ENCODE measurements at places on chromosomes 13 and 19. TPM values are rescaled to one million over a fixed set of nuclear protein-coding genes. Genes with fewer than 3 reads are reported as not detected.

DNA sequence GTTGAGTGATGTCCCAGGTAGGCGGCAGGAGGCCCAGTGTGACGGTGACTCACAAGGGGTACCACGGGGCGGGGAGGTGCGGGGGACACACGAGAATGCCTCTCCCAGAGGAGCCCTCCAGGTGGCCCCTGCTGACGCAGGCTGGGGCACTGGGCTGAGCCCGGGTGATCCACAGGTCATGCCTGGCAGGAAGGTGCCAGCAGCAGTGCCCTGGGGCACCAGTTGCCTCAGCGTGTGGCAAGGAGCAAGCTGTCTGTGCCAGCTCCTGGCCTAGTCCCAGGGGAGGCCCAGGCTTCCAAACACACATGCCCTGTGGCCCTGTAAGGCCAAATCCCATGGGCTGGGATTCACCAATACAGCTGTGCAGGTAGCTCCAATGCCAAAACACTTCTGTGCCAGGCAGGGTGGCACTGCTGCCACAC lies 28.0 kb downstream of the AKT2 start:
- no peak for DNase-seq

DNA sequence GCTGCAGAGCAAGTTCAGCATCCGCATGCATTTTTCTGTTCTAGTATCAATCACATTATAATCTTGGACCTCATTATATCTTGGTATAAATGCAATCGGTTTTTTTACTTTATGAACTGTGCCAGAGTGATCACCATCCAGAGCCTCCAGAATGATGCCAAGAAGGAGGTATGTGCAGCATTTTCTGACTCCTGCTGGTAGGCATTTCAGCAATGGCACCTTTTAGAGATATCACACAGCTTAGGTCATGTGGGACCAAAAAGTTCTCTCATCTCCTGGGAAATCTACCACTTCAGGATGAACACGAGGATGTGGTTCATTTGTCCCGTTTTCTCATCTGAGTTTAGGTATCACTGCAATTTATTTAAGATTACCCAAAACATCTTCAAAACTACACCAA lies 220.4 kb downstream of the VWA8 start:
- no peak for DNase-seq

The PBX4 gene
- 0.36 TPM for total RNA-seq

DNA sequence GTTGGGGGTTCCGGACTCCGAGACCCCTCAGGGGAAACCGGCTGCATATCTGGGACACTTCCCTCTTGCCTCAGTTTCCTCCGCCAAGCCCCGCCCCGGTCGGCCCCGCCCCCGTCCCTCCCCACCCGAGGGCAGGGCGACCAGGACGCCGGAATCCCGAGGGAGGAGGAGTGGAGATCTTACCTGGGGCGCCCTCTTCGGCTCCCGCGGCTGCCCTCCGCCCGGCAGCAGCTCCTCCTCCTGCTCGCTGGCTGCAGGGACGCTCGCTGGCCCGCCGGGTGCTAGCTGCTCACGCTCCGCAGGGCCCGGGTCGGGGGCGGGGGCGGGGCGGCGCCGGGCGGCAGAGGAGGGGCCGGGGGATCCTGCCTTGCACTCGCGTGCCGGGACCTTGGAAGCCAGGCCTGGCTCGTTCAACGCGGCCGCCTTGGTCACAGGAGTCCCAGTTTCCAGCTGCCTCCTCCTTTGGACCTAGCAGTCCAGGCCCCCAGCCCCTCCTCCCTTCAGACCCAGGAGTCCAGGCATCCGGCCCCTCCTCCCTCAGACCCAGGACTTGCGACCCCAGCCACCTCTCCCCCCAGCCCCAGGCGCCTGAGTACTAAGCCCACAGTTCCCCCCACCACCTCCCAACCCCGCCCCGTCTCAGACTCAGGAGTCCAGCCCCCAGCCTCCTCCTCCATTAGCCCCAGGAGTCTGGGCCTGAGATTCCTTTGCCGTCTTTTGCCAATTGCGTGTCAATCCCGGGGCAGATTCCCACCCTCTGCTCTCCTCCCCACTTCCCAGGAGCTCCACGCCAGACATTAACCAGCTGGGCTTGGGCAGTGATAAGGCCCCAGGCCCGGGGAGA lies at the start of gene NTF4:
Gene NTF4 (minus strand): TSS at position 51 of the 844 bp plus-strand sequence. CDS start 2,821 bp downstream, outside the sequence.
- peak; percentile 94 for DNase-seq

The KIR2DL1 gene
- not detected for total RNA-seq

DNA sequence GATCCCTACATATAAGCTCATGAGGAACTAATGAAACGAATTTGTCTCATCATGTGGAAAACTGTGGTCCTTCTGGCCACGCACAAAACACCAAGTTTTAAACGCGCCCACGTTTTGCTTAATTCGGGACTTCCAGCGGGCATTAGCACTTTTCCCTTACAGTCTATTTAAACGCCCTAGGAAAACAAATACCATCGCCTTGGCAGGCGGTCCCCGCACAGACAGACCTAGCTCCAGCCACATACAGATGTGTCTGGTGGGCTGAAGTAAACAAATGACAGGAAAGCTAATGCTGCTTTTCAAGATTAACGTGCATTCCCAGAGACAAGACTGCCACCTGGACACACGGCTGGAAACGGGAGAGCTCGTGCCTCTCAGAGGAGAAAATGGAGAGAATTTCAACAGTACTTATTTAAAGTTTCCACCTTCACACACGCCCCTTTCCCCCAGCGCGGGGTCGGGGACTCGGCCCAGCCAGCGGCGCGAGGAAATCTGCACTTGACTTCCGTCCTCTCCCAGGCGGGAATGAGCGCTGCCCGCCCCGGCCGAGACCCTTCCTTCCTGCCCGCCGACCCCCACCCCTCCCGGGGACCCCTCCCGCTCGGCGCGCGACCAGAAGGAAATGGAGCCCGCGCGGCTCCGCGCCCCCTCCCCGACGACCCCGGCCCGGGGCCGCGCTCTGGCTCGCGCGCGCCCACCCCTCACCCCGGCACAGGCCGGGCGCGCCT lies 931 bp downstream of the USP12 start:
- DNase-seq = peak; percentile 85

DNA sequence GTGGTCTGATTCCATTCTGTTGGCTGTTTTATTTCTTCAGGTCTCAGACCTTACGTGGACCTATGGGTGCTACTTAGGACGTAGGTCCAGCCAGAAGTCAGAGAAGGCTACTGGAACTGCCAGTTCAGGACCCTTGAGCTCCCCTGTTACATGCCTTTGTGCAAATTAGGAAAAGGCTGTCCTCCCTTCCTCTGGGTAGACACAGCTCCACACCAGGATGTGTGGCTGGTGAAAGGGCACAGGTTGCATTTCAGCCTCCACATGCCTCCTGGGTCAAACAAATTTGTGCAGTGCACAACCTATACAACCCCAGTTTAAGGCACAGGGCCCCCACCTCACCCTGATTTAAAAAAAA lies 43.9 kb upstream of the MAP3K10 start:
- DNase-seq = no peak

The USE1 gene
- total RNA-seq = 22.4 TPM

DNA sequence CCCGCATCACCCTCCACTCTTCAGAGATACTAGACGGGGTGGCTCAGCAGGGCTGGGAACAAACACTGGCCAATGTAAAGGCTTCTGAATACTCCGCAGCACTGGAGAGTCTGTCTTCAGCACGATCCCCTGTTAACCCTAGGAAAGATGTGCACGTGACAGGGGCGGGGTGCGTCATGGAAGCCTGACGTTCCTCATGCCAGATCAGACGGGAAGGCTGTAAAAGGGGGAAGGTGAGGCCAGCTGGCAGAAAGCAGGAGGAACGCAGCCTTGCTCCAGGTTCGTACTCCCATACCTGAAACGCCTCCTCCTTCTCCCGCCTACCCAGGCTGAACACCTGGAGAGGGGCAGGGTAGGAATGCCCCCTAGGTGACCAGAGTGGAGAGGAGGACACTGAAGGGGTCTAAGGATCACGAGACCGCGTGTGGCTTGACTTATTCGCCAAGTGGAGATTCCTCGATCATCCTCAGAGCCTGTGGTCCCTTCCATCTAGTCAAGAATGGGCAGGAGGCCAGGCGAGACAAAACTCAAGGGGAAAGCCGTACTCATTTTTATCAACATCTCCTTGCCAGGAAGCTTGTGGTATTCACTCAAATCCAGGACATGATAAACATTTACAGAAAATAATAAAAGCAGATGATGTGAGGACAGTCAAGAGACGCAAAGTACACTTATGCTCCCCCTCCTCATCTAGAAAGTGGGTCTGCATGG lies 18.2 kb upstream of the FFAR2 start:
- no peak for DNase-seq

- no peak for DNase-seq
Observed at GRCh38 chr19:46803555-46803954, 15.2 kb upstream of the SLC1A5 start.

GRCh38 chr13:51916051-51916818 lies 54.5 kb downstream of the CCDC70 start:
- peak; percentile 62 for DNase-seq

- DNase-seq = no peak
Observed at GRCh38 chr19:31817971-31818797, 468.9 kb upstream of the TSHZ3 start.

The FPR1 gene
- 4.4 TPM for total RNA-seq

DNA sequence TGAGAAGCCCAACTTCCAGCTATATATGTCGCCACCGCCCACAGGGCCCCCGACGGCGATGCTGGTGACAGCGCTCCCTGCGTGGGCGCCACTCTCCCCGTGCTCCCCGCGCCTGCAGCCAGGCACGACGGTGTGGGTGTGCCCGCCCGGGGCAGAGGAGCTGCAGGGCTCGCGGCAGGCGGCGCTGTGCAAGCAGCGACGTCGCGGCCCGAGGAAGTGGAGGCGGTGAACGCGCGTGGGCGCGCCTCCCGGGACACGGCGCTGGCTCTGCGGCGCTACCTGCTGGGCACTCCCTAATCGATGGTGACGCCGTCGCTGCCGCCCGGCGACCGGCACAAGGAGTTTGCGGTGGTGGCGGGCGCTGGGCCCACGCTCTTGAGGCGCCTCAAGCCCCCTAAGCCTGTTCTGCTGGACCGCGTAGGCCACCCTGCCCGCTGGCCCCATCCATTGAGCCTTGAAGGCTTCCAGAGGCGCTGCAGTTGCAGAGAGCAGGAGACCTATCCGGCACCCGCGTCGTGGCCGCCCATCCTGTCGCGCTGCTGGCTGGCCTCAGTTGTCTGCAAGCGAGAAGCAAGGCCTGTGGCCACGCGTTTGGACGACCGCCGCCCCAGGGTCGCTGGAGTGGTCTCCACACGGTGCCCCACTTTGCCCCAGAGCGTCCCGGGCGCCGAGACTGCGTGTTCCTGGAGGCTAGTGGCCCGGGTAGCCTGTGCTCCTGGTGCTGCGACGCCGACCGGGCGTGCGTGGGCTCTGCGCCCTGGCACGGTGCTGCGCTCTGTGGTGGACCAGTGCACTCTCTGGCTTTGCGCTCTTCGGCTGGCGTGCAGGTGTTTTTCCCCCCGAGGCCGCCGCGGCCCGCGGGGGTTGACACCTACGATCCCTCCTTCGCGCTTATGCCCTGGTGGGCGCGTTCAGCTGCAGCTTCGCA lies 23.1 kb downstream of the LRFN3 start:
- DNase-seq = peak; percentile 81

DNA sequence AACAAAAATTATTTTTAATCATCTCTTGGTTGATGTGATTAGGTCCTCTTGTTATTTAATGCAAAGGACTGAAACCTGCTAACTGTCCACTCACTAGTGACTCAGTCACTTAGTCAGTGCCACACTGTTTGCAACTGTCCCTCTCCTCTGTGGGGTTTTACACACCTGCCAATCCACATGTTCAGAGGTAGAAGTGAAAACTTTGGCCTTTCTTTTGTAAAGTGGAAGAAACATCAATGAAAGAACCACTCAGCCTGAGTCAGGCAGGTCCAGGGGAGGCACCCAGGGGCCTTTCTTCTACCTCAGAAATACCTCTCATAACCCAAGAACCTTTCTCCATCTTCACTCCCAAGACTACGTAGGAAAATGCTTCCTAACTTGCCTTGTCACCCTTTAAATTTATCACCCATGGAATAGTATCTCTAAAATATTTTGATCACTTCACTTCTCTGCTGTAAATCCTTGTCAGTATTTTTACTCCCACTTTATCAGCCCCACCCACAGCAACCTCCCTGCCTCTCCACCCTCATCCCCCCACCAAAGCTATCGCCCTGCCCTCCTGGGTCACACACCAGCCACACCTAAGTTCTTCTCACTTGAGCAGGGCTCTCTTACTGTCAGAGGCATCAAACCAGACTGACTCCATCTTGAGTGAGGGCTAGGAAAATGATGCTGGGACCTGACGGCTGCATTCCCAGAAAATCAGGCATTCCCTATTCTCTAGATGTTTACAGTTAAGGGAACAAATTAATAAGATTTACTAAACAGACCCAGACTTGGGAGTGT lies 29.6 kb upstream of the EEF1AKMT1 start:
- no peak for DNase-seq

GRCh38 chr19:51531349-51532315 lies at the start of gene SIGLEC6:
Gene SIGLEC6 (minus strand): TSS chr19:51531670. CDS start chr19:51531648, 22 bp downstream.
- no peak for DNase-seq

DNA sequence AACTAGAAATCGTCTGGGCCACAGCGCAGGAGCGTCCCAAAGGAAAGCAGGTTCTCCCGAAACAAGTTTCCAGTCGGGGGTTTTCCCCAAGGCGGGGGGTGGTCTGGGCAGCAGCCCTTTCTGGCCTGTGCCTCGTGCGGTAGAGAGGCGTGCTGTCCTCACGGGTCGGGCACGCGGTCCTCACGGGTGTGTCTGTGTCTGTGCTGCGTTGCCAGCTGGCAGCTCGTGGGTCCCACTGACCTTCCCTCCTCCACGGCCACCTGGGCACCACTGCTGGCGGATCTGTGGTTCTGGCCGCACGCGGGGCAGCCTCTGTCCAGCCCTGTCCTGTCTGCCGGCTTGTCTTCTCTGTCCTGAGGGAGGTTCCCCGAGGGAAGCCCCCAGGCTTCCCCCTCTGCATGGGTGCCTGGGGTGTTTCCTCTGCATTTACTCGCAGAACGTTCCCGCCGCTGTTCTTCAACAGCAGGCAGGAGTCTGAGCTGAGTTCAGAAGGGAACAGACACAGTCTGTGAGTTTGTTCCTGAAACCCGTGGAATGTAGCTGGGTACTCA lies 98.2 kb upstream of the MCF2L start:
- DNase-seq = no peak

GRCh38 chr13:109821103-109821502 lies 34.7 kb upstream of the IRS2 start:
- DNase-seq = no peak

The ADPRHL1 gene
- 5.1 TPM for total RNA-seq

The ATP7B gene
- 4.0 TPM for total RNA-seq

GRCh38 chr13:48570216-48570828 lies 37.4 kb upstream of the RCBTB2 start:
- DNase-seq = no peak

GRCh38 chr13:96214824-96215445 lies 125.0 kb downstream of the HS6ST3 start:
- DNase-seq = no peak

DNA sequence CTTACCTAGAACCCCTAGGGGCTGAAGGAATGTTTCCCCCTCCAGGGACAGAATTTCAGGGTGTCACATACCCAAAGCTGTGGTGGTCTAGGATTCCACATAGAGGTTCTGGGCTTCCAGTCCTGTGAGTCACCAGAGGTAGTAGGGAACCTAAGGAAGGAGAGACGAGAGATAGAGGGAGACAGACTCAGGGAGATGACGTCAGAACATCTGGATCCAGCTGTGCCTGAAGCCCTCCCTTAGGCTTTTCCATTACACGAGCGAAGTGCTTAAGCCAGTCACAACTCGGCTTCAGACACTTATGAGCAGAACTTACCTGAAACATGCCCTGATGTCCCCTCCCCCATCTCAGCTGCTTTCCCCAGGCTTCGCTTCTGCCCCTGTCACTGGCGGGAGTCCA lies 11.8 kb upstream of the SELENOW start:
- no peak for DNase-seq

The ZNF333 gene
- 19.2 TPM for total RNA-seq

GRCh38 chr19:2055931-2056836 lies 5.1 kb upstream of the MKNK2 start:
- peak; percentile 93 for DNase-seq

The PTH2 gene
- total RNA-seq = not detected
